Adipose tissue (tissue), 3 donors: ENCODE measurements at places on chromosomes 1 and 21. TPM values are rescaled to one million over a fixed set of nuclear protein-coding genes. Genes with fewer than 3 reads are reported as not detected.

TRPM2 gene
- 4.2 TPM for polyA plus RNA-seq

OR2L2 gene
- not detected for polyA plus RNA-seq

TBCE gene
- 9.5 TPM for polyA plus RNA-seq

TDRD5 gene
- polyA plus RNA-seq: 0.15 TPM

HOOK1 gene
- polyA plus RNA-seq: 0.68 TPM

NUF2 gene
- 0.90 TPM for polyA plus RNA-seq

RGS18 gene
- polyA plus RNA-seq: 11.2 TPM

MTOR gene
- polyA plus RNA-seq: 8.7 TPM

CFAP74 gene
- 0.22 TPM for polyA plus RNA-seq

APOBEC4 gene
- polyA plus RNA-seq: 0.02 TPM

AIRE gene
- polyA plus RNA-seq: 0.03 TPM

CRYAA gene
- polyA plus RNA-seq: not detected

GABPA gene
- 5.0 TPM for polyA plus RNA-seq

AUNIP gene
- polyA plus RNA-seq: 0.08 TPM

SPRR2F gene
- not detected for polyA plus RNA-seq

PLEKHA6 gene
- polyA plus RNA-seq: 4.2 TPM

FMN2 gene
- polyA plus RNA-seq: 0.37 TPM

PAQR7 gene
- polyA plus RNA-seq: 2.9 TPM

RXFP4 gene
- polyA plus RNA-seq: not detected

MPL gene
- polyA plus RNA-seq: 0.08 TPM

GRIK1 gene
- polyA plus RNA-seq: 0.16 TPM

VHLL gene
- polyA plus RNA-seq: not detected

FCRL6 gene
- 1.1 TPM for polyA plus RNA-seq

MX2 gene
- polyA plus RNA-seq: 2.4 TPM

C8B gene
- not detected for polyA plus RNA-seq

CCDC27 gene
- polyA plus RNA-seq: not detected

RHOU gene
- polyA plus RNA-seq: 11.7 TPM

SPOCD1 gene
- 6.8 TPM for polyA plus RNA-seq

JAM2 gene
- 2.1 TPM for polyA plus RNA-seq

SFT2D2 gene
- 4.6 TPM for polyA plus RNA-seq

GJA5 gene
- polyA plus RNA-seq: 1.3 TPM

GPR161 gene
- polyA plus RNA-seq: 7.2 TPM
